ENCODE measurements at places on chromosomes 13 and 19. TPM values are rescaled to one million over a fixed set of nuclear protein-coding genes. Genes with fewer than 3 reads are reported as not detected.

DNA sequence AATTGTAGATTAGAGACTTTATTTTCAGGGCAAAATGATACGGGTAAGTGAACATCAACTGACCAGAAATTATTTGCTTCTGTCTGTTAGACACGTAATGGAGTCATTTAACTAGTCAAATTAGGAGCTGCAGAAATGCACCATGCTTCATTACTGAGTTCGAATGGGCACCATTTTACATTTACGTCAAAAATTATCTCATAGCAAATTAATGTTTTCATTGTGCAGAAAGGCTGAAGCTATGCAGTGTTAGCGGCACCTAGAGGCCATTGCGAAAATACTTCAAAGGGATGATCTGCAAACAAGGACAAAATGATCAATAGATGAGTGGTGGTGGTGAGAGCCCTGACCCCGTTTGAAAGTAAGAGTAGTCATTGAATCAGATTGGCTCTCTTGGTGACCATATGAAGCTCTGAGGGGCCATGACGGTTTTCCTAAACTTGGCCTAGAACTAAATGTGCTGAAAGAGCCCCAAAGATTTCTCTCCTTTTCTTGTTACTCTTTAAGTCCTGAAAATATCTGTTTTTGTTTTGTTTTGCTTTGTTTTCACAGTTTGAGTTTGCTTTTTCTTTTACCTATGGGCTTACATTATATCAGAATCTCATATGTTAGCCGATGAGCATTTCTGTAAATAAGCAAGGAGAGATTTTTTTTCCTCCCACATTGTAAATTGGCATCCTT, 277.9 kb downstream of the ZNF536 start:
- peak; percentile 48 for DNase-seq

DNA sequence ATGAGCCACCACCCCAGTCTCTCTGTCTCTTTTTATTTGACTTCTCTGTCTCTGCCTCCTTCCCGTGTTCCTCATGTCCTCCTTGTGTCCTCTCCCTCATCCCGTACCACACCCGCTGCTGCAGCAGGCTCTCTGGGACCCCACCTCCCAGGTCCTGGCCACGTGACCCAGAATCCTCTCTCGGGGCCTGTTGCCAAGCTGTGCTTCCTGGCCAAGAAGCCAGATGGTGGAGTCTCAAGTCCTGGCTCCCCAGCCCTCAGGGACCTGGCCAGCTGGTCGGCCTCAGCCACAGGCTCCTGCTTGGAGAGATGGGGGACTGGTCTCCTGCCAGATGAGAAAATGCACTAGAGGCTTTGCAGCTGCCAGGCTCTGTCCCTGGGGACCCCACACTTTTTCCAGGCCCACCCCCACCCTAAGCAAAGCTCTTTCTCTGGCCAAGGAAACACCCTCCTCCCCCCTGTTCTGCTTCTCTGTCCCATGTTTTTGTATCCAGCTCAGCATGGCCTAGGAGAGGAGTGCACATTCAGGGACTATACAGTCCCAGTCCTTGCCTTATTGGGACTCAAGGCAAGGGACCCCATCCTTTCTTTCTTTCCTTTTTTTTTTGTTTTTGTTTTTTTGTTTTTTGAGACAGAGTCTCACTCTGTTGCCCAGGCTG, 34.3 kb upstream of the SHKBP1 start:
- DNase-seq: no peak

- DNase-seq: no peak
Observed at GRCh38 chr19:9939301-9939913, 3.1 kb upstream of the OLFM2 start.

GRCh38 chr13:65679240-65679639, 1550.9 kb downstream of the PCDH9 start:
- no peak for DNase-seq

DNA sequence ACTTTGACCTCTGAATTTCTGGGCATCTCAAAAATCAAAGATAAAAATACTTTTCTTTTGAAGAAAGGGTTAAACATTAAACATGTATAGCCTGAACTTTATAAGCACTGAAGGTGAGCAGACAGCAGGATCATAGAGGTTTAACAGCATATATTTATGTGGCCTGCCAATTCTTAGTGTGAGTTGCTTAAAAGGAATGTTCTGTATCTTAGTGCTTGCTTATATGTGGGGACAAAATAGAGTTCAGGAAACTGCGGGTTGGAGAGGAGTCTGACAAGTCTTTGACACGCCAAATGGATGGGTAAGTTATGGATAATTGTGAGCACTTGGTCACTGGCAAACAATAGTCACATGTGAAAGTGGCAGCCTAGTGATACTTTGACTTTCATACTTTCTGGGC, 1419.4 kb upstream of the SPRY2 start:
- DNase-seq: no peak

- DNase-seq: peak; percentile 54
Observed at GRCh38 chr19:46784262-46785053, 3.9 kb downstream of the SLC1A5 start.

DNA sequence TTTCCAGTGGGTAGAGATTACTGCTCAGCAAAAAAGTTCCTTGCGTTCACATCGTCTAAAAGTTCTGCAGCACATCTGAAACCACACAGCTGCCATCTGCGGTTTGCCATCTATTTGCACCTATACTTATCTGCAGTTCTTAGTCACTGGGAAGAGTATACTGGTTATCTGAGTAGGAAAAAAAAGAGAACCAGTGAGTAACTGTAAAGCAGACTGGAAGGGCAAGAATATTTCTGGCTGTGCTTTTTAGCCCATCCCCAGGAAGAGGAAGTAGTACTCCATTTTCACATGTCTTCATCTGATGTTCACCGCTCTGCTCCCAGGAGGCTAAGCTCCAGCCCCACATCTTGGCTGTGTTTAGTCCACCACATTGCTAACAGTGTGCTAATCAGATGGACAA, 35.6 kb downstream of the EFNB2 start:
- no peak for DNase-seq

DNA sequence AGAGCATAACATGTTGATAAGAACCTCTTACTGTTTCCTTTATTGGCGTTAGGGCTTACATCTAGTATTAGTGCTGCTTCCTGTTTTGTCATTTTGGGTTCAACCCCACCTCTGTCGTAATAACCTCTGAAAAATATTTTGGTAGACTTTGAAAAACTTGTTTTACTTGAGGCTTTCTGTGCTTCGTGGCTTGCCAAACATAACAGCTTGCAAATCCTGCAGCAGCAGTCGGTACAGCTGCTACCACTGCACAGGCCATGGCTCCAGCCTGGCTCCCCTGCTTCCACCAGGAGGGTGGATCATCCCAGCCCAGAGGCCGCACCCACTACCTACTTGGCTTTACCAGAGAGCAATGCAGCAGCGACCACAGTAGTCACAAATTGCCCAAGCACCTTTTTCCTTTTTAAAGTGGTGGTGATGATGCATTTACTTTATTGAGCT, 11.8 kb upstream of the CEACAM4 start:
- peak; percentile 43 for DNase-seq

DNA sequence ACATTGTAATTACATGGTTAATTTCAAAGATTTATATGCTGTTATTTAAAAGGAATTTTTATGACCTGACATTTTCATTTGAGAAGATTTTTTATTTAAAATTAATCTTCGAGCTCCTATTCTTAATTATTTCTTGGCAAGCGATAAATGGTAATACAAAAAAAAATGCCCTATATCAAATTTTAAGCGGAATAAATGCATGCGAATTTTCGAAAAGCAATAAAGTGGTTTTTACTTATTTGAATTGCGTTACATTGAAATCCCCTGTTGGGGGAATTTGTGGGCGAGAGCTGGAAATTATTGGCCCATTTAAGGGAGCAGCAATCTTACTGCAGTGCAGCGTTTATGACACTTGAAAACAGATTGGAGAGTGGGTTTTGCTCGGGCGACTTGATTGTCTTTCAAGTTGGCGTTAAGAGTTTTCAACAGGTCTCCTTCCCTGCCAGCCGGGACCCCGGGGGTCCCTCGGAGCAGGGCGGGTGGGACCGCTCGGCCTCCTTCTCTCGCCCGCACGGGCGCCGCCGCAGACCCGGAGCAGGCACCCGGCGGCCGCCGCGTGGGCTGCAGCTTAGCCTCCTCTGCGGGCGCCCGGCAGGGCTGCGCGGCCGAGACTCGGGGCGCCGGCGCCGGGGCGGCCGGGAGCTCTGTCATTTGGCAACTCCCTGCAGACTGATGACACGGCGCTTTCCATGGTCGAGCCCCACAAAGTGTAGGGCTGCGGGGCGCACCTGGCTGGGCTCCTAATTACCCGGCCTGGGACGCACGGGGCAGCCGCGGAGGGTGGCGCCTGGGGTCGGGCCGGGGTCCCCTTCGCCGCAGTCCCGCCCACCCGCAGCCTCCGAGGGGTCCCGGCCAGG, 255.1 kb upstream of the SOX21 start:
- no peak for DNase-seq

DNA sequence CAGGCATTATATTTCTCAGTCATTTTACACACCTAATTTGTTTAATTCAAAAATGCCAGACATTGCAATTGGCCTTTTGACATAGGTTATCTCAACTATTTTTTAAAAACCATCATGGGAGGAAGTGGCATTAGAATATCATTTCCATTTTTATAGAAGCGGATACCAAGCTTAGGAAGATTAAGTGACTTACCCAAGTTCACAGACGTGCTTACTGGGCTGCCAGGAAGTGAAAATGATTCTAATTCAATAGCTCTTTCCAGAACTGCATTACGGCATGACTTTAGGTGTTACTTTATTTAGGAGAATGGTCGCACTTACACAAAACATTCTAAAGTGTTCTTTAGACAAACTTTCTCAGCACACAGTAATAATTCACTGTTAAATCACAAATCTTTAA, 231.9 kb downstream of the KLF12 start:
- no peak for DNase-seq

CALR3 gene
- total RNA-seq: not detected

ONECUT3 gene
- not detected for total RNA-seq

LRG1 gene
- not detected for total RNA-seq

EPSTI1 gene
- 57.4 TPM for total RNA-seq

All from natural killer cell (primary cell).